ENCODE measurements at places on chromosomes 2 and 18.

DNA sequence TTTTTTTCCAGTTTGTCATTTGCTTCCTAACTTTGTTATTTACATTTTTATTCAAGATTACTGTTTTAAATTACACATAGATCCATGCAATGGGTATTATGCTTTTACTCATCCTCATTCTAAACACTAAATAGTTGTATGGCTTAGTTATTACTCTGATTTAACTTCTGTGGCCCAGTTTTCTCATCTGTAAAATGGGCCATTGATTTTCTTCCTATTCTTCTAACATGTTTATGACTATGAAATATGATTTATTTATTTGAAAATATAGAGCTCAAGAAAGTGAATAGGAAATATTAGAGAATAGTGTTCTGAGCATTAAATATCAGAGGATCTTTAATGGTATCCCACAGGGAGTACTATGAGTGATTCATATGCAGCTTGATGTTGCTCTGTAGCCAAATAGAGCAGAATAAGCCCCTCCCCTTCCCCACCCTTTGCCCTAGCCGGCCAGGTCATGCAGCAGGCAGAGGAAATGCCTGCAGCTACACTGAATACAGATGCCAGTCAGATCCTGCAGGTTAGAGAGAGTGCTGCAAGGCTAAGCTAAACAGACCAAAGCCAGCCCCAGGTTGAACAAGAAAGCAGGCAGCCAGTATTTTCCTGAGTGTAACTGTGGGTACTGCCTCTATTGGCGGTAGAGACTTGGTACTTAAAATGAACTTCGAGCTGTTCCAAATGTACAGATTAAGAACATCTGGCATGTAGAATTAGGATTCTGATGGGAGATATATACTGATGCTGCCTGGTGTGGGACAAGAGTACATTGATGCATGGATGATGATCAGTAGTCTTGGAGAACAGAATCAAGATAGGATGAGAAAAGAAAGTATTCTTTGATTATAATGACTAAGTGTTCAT, 11.7 kb upstream of the ACYP2 start:
- no peak for DNase-seq

DNA sequence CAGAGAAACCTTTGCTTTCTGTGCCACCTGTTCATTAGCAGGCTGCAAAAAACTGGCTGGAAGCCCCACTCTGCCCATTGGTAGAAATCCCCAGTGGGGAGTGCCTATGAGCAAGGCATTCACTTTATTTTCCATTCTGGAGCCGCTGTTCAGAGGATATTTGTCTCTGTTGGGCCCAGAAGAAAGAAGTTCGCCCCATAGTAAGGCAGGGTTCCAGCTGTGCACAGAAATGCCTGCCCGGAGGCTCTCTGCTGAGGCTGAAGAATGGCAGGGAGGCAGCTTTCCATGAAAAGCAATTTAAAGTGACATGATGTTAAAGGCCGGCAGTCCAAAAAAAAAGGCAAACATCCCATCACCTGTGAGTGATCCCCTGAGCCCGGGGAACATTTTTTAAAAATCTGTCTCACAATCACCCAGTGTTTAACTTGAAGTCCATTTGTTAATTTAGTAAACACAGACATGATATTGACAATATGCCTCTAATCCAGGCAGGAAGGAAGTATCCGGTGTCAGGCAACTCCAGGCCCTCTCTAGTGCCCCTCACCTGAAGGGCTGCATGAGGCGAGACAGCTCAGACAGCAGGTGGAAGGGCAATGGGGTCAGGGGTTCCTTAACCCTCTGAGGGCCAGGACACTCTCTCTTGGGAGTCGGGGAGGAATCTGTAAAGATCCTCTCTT, 265.1 kb upstream of the SIX2 start:
- no peak for DNase-seq

DNA sequence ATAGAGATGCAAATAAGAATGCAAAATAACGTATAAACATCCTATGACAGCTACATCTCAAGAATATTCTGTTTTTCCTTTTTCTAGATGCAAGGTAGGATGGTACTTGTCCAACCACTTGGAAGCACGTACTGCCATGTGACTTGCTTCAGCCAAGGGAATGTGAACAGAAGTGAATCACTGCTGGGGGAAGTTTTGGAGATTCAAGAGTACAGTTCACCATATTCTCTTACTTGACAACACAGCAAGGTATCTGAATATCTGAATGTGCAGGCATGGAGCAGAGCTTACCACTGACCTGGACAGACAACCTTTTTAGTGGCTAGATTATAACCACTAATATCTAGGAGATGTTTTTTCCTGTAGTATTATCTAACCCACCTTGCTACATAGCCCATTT, 53.0 kb downstream of the TRIP12 start:
- no peak for DNase-seq

DNA sequence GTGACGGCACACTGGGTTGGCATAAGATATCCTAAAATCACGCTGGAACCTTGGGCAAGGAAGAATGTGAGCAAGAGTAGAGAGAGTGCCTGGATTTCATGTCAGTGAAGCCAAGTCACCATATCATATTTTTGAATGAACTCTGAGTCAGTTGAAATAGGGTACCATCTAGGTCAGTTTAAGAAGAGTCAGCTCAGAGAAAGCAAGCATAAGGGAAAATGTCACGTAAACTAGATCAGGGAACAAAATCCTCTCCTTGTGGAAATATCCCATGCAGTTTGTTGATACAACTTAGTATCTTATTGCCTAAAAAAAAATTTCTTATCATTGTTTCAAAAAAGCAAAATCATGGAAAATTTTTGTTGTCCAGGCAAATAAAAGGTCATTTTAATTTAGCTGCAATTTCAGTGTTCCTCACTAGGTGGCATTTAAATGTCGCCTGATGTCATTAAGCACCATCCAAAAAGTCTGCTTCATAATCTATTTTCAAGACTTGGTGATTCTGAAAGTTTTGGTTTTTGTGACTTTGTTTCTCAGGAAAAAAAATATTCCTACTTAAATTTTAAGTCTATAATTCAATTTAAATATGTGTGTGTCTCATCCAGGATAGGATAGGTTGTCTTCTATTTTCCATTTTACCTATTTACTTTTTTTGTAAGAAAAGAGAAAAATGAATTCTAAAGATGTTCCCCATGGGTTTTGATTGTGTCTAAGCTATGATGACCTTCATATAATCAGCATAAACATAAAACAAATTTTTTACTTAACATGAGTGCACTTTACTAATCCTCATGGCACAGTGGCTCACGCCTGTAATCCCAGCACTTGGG, 19.6 kb downstream of the RSAD2 start:
- DNase-seq, result no peak

- no peak for DNase-seq
Observed at GRCh38 chr2:47346107-47346506, 56.8 kb upstream of the MSH2 start.
